ENCODE measurements at places on chromosomes 1 and 21.

GRCh38 chr1:46582972-46583371 lies 21.1 kb downstream of the MKNK1 start:
- DNase-seq = no peak

DNA sequence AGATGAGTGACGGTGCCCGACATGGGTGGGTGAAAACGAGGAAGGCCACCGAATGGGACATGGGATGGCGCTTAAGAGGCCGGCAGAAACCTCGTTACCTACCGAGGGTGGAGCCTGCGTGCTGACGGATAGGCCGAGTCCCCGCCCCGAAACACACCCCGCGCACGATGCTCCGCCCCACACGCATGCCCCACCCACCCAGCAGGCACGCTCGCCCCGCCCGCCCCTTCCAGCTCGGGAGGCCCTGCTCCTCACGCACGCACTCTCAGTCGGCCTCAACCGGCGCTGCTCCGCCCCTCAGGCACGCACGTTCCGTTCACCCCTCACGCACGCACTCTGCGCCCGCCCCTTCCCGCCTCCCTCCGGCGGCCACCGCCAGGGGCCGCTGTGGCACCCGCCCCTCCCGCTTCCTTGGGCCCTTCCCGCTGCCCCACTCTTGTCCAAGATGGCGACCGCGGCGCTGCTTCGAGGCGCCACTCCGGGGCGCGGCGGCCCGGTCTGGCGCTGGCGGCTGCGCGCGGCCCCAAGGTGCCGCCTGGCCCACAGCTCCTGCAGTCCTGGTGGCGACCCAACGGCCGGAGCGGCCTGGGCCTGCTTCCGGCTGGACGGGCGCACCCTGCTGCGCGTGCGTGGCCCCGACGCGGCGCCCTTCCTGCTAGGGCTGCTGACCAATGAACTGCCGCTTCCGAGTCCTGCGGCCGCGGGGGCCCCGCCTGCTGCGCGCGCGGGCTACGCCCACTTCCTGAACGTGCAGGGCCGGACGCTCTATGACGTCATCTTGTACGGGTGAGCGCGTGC lies at the start of gene IBA57:
IBA57 (plus strand) TSS at position 433 of the 798 bp plus-strand sequence; CDS start at position 446, 13 bp downstream.
- peak; percentile 99 for DNase-seq

GRCh38 chr1:200739702-200740570 lies 1.2 kb downstream of the CAMSAP2 start:
- DNase-seq = no peak

- no peak for DNase-seq
Measured at GRCh38 chr1:2445823-2446215, 30.3 kb upstream of the PLCH2 start.

DNA sequence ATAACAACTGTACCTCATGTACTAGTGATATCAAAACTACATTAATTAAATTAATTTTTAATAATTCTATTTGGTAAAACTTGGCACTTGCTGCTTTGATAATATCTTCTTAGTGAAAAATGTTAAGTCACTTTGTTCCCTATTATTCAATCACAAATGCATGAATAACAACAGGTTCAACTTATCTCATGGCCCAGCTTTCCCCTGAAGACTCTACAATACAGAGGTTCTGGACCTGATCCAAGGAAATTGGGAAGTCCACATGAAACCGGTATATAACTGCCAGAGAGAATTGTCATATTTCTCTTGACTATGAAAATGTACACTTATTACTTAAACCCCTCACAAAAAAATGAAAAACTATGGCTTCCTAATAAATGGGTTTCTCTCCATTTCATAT lies 33.9 kb upstream of the PTPRC start:
- no peak for DNase-seq

DNA sequence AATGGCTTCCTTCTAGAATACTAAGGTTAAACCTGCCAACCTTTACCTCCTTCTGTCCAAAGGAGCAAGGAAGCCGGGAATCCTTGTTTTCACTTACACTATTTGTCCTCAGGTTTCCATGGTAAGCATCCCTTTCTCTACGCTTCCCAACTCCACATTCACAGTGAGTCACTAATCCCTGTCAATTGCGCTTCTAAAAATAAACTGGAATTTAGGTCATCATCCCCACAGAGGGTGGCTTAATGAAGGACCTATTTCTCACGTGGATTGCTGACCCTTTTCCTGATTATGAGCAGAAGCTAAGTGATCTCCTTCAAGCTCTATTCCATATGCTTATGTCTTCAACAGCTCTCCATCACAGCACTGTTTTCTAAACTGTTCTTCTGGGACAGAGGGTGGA lies 39.9 kb upstream of the ABCA4 start:
- DNase-seq = peak; percentile 15
